Cortex of kidney (tissue), 1 donor: ENCODE measurements at places on chromosomes 3 and 15.

- DNase-seq: no peak
Measured at GRCh38 chr15:68586274-68586961, 7.6 kb downstream of the CORO2B start.

DNA sequence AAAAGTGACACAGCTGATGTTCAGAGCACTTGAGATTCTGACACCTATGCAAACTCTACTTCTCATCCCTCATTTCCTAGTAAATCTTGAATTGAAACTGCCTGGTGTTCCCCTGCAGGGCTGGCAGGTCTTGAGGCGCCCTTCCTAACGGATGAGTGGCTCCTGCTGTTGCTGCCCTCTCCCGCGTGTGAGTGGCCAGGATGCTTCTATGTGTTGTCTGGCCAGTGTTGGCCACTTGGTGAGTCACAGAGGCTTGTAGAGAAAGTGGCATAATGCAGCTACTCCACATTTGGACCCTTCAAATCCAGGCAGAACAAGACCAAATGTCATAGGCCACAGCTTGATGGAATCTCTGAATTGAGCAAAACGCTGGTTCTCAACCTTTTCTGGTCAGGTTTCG, 63.6 kb downstream of the MOBP start:
- DNase-seq: no peak

GRCh38 chr15:69479081-69479480, 26.5 kb downstream of the RPLP1 start:
- no peak for DNase-seq

DNA sequence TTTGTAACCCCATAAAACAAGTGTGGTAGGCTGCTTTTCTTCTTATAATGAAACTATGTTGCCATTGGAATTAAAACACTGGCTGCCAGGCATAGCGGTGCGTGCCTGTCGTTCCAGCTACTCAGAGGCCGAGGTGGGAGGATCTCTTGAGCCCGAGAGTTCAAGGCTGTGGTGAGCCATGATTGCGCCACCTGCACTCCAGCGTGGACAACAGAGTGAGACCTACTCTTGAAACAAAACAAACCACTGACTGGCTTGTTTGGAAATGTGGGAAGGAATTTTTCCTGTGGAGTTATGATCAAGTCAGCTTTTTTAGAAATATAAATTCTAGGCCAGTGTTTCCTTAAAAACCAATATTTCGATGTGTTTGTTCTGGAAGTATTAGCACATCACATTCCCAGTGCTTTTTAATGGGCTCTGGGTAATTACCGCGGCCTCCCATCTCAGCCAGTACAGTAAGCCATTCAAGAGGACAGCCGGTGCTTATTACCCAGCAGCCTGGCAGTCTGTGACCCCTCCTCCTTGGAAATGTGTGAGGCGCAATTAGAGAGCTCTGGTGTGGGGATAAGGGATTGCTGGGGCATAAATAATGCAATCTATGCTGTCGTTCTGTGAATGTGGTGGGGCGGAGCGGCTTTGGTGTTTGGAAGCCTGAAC, 58.3 kb upstream of the TRAK1 start:
- no peak for DNase-seq

DNA sequence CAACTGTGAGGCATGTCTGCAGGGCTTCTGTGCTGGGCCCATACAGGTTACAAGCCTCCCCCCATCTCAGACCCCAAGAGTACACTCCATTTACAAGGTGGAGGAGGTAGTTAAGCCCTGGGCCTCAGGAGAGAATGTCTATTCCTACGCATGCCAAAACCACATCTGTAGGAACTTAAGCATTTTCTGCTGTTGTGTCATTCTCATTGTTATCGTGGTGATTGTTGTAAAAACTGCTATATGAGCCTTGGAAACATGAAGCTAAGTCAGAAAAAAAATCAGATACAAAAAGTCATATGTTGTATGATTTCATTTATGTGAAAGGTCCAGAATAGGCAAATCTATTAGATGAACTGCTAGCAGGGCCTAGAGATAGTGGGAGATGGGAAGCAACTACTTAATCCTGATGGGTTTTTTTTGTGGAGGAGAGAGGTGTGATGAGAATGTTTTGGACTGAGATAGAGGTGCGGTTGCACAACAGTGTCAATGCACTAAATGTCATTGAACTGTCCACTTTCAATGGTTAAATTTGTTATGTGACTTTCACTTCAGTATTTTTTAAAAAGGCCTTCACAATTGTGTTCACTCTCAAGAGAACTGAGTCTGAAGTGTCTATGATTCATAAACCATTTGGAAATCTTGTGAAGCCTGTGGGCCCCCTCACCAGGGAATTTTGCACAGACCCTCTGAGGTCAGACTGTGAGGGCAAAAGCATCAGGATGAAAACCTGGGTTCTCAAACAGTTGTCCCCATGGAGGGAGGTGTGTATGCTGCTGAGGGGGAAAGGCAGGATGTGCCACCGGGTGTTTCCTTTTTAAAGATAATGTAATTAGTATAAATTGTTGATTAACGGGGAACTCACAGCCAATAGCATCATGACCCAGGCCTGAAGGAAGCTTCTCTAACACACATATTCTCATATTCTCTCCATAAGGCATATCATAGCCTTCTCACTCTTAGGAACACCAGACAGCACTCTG, 3.2 kb downstream of the RTP3 start:
- no peak for DNase-seq

DNA sequence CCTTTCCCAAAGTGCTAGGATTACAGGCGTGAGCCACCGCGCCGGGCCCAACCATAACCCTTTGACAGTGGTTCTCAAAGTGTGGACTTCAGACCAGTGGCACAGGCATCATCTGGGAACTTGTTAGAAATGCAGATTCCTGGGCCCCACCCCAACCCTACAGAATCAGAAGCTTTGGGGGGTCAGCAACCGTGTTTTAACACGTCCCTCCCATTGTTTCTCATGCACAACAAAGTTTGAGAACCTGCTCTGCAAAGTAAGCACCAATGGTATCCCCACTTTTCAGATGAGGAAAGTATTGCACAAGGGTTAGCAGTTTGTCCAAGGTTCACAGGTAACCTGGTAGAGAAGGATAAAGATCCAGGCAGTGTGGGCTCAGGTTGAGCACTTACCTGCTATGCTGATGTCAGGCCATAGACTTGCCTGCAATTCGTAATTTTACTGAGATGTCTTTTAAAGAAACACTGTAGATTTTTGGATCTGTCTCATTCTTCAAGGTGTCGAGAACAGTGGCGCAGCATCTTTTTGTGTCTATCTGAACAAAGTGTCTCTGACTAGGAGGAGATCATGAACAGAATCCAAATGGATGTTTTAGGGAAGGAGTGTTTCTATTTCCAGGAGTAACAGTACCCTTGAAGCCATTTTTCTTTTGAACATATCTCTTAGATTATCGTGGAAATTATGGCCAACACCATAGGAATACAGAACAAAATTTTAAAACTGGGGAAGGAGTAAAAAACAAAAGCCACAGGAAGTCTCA, 2.5 kb downstream of the GXYLT2 start:
- no peak for DNase-seq

DNA sequence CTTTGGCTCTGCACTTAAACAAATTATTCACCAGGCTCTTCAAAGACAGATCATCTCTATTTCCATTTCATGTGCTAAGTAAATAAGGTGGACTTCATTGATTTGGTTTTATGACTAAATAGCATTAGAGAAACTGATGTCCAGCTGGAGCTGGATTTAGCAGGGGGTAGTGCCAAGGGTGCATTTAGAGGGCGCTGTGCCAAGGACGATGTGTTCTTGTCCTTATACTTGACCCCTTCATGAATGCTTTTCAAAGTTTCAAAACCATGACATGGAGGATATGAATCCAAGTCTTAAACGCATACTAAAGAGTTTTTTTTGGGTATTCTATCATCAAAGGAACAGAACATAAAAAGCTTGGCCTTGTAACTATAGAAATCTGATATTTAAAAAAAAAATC, 233.2 kb downstream of the RYR3 start:
- no peak for DNase-seq

- no peak for DNase-seq
Measured at GRCh38 chr3:164186095-164186494, 892.2 kb downstream of the SI start.

DNA sequence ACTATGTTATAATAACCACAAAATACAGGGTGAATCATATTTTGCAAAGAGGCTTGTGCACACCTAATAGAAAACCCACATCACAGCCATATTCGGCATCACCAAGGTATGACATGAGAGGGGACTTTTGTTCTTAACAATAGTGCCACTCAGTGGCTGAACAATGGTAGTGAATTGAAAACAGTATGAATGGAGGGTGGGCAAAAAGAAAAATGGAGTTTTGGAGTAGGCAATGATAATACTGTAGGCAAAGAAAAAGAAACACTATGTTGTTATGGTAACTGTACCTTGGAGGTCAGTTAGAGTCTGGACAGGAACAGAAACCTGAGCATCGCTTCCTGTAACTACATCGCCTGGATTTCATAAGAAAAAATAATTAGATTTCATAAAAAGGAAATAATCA, 348.6 kb downstream of the PLCL2 start:
- DNase-seq: no peak

DNA sequence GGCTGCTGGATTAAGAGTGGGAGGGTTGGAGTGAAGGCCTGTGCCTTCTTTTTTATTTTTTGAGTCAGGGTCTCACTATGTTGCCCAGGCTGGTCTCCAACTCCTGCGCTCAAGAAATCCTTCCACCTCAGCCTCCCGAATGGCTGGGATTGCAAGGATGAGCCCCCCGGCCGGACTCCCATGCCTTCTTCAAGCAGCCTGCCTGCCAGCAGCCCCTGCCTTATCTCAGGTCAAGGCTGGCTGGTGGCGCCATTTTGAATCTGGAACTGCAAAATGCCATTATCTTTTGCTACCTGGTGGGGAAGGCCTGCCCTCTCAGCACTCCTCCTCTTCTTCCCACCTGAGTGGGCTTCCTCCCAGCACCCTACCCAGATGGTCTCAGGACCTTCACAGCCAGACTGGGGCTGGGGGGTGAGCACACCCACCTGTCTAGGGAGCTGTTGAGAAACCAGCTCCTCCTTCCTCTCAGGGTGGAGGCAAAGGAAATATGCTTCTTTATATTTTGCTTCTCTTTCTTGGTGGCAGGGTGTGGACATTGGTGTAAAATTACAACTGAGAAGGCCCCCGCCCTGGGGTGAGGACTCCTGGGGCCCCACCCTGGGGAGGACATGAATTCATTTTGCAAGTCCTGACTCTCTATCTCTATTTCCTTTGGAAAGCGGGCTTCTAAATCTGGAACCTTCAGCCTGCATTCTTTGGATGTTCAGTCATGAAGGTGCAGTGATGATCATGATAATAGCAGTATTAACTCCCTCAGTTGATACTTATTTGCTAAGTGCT, 7.7 kb upstream of the FLNB start:
- DNase-seq: no peak

- DNase-seq: no peak
Measured at GRCh38 chr15:90459368-90459767, 70.4 kb upstream of the CRTC3 start.

GRCh38 chr3:185197068-185197467, 44.2 kb upstream of the C3orf70 start:
- DNase-seq: no peak

GRCh38 chr3:62133015-62133414, 240.3 kb downstream of the FEZF2 start:
- no peak for DNase-seq

- DNase-seq: no peak
Measured at GRCh38 chr15:38275959-38276358, 23.3 kb downstream of the SPRED1 start.

GRCh38 chr3:157043771-157044170, 116.2 kb downstream of the CCNL1 start:
- DNase-seq: no peak

DNA sequence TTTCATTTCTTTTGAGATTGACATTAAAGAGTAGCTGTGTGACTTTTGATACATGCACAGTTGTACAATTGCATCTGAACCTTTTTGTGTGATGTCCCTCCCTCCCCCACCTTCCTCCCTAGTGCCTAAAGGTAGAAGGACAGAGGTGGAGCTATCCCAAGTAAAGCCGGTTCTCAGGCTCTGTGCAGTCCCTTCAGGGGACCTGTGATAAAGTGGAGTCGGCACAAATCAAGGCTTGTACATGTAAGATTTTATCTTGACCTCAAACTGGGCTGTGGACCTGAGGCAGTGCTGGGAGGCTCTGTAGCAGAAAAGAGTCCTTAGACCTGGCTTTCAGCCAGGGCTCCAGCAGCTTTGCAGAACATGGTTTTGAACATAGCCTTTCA, 55.5 kb upstream of the CMTM7 start:
- DNase-seq: no peak

DNA sequence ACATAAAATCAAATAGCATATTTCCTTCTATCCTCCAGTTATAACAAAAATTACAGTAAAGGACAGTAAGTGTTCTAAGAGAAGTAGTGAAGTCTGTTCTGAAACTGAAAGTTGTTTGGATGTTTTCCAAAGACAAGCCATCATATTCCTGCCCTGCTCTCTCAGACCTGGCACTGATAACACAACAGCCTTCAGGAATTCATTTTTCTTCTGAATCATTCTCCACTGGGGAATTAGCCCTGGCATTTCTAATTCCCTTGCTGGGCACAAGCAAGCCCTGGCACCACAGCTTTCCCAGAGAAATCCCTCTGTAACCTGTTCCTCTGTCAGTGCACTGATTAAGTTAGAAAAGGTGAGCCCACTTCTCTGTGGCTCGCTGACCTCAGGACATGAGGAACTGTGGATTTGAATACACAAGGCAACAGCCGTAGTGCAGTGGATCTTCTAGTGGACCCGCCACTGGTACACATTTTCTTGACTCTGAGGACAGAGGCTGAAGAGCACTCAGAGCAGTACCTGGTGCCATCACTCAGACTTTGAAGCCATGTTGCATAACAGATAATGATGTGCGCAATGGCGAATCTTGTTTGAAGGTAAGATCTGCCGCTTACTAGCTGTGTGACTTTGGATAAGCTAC, 61.6 kb downstream of the WWTR1 start:
- DNase-seq: no peak

DNA sequence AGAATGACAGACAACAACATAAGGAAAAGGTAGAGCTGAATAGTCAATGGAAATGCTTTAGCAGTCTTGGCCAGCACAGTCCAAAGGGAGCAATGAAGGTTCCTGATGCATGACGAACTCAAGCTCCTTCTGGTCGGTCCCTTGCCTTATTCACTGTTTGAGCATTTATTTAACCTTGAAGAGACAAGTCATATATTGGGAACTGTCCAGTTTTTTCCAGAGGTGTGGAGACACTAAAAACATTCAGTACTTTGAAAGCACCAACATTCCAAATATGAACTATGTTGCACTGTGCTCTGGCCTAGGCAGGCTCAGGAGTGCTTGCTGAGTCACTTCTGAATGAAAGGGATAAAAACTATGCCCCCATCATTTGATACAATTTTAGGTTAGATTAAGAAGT, 384.8 kb downstream of the MECOM start:
- DNase-seq: no peak

GRCh38 chr3:52350981-52351761, 35.1 kb downstream of the DNAH1 start:
- no peak for DNase-seq

DNA sequence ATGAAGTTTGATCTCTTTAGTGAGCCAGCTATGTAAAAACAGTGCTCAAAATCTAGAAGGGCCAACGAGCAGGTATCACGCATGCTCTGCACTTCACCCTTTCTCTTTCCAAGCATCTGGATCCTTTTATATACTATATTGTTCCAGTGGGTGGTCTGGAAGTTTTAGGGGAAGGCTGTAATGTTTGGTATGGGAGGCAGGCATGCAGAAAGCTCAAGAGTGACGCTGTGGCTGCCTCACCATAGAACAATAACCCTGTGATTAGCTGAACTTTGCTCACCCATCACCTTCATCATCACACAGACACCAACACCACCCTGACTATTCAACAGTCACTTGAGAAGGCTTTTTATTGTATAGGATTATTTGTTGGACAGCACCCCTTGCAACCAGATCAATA, 81.6 kb downstream of the FBN1 start:
- DNase-seq: no peak
